Pancreas (tissue), 10 donors: ENCODE measurements at places on chromosomes 1 and 21.
A peak's percentile ranks its signal among the peaks of the same experiment; 100 is the strongest.

GRCh38 chr1:63575340-63575826 is 17.8 kb upstream of the PGM1 start:
- H3K4me3 ChIP-seq, result no peak overlapping the region
- DNase-seq, result no peak

DNA sequence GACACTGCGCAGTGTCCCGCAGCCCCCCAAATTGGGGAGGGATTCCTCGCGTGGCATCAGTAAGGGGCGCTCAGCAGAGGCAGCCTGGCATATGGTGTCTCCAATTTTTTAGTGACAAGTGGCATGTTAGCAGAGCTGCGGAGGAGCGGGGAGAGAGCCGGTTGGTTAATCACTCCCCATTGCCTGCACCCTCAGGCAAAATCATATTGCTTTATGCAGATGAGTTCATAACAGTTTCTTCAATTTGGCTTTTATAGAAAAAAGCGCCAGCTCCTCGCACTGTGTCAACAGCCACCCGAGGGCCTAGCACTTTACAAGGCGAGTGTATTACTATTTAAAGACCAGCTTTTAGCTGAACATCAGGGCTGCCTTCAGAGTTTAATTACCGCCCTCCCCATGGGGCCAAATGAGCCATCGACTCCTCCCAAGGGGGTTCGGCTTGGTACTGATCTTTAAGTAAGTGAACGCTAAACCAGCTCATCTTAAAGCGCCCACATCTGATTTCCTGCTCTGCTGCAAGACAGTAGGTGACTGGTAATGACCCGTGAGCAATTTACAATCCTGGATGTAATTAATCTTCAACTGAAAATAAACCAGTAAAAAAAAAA is 298.9 kb downstream of the DSCAM start:
- H3K4me3 ChIP-seq, result no peak overlapping the region
- H3K27ac ChIP-seq, result no peak overlapping the region
- no peaks in the 10 kb centered on the region for H3K36me3 ChIP-seq
- H3K27me3 ChIP-seq, result peaks cover 5% of the 10 kb centered on the region
- no peak for DNase-seq

GRCh38 chr1:216464489-216464888 is 41.2 kb upstream of the USH2A start:
- H3K4me1 ChIP-seq, result no peaks in the 10 kb centered on the region
- H3K36me3 ChIP-seq, result no peaks in the 10 kb centered on the region
- DNase-seq, result no peak
- H3K4me3 ChIP-seq, result no peak overlapping the region

- no peak overlapping the region for H3K4me3 ChIP-seq
- no peaks in the 10 kb centered on the region for H3K27me3 ChIP-seq
- no peaks in the 10 kb centered on the region for H3K4me1 ChIP-seq
- no peaks in the 10 kb centered on the region for H3K36me3 ChIP-seq
Measured at GRCh38 chr1:171828794-171829193, 12.5 kb upstream of the DNM3 start.

- H3K27ac ChIP-seq, result no peak overlapping the region
- no peaks in the 10 kb centered on the region for H3K36me3 ChIP-seq
- peaks cover 3% of the 10 kb centered on the region for H3K27me3 ChIP-seq
- H3K4me3 ChIP-seq, result no peak overlapping the region
Measured at GRCh38 chr1:32427264-32427963, 33.2 kb upstream of the BSDC1 start.

DNA sequence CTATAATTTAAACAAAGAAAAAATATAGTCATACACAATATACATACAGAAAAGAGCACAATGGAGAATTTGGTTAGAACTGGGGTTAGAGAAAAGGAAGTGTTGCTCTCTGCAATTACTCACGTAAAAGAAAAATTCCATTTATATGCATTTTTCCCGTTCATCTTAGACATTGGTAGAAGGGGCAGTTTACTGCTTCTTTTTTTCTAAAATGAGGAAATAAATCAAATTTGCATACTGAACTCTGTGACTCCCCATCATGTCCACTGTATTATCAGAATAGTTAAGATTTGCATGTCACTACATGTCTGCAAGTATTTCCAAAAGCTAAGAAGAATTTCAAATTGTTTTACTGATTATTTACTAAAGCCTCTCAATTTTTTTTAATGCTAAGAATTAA is 44.1 kb upstream of the C1orf105 start:
- H3K27ac ChIP-seq, result no peak overlapping the region
- no peaks in the 10 kb centered on the region for H3K36me3 ChIP-seq
- H3K27me3 ChIP-seq, result no peaks in the 10 kb centered on the region
- H3K4me3 ChIP-seq, result no peak overlapping the region

DNA sequence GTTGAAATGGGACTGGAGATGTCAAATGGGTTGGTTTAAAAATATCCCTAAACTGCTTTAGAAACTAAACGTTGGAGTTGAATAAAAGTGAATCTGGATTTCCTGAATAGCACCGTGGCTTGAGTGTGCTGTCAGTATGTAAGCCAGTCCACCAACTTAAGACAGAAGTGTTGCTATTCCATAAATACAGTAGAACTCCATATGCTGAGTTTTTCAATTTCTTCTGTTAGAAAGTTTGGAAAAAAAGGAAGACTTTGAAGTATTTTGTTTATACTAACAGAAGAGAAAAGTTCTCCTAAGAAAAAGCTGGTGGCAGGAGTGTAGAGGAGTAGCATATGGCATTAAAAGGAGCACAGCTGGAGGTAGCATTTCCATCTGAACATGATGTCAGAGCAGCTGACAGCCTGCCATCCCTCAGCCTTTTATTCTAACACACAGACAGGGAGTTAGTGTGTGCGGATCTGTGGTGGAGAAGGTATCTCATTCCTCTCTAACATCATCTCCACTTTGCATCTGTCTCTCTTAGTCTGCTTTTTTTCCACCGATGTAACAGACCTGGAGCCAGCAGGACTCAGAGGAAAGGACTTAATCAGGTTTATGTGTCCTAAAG is at the start of gene ZBTB18:
TSS of gene ZBTB18 (plus strand) at position 449 of the 610 bp plus-strand sequence. CDS start at position 598, 149 bp downstream.
- DNase-seq, result no peak
- H3K27me3 ChIP-seq, result no peaks in the 10 kb centered on the region
- H3K4me3 ChIP-seq, result peak within 1 kb of the TSS; percentile 76
- H3K27ac ChIP-seq, result peak within 1 kb of the TSS; percentile 79
- peaks cover 16% of the 10 kb centered on the region for H3K36me3 ChIP-seq

DNA sequence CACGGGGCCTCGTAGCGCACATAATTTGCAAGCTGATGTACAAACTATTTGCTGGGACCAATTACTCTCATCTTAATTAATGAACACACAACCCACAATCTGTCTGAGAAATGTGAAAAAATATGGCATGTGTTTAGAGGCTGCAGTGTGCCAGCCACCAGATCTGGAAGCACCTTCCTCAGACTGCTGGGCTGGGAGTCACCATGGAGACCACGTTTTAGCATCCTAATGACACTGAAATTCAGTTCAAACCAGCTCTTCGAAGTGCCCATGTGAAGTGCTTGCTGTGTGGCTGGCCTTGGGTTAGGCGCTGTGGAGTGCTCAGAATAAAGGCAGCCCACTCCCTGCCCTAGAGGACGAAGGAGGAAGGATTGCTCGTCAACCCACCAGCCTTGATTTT is 482.4 kb downstream of the OMA1 start:
- H3K4me3 ChIP-seq, result no peak overlapping the region
- H3K4me1 ChIP-seq, result no peaks in the 10 kb centered on the region
- DNase-seq, result no peak

DNA sequence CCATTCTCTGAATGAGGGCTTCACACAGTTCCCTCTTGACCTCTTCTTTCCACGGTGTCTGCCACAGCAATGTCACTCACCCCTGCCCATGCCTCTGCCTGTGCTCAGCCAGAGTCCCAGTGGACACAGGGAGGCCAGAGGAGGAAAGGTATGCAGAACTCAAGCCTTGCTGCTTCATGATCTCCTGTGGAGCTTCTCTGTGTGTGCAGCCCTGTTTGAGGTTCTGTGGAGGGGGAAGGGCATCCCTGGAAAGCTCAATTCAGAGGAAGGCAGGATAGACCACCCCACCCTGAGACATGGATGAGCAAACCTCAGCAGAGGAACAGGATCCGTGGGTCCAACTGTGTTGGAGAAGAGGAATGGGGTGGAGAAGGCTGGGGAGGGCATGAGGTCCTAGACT is 2.0 kb downstream of the HCN3 start:
- H3K4me1 ChIP-seq, result no peaks in the 10 kb centered on the region
- no peak for DNase-seq

DNA sequence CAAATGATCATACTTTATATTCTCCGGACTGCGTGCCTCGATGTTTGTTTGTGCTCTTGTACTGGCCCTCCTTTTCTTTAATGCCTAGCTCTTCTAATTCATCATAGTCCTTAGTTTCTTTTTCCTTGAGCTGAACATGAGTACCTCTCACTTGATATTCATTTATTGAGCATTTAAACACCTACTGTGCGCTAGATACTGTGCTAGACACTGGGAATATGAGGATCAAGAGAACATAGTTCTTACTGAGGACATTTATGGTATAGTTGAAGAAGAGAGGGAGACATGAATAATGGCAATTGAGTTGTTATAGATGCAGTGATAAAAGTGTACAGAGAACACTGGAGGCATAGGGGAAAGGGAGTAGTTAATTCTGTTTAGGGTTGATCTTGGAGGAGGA is 22.0 kb downstream of the SUCO start:
- H3K4me3 ChIP-seq, result no peak overlapping the region
- no peak overlapping the region for H3K27ac ChIP-seq
- no peak for DNase-seq
- H3K27me3 ChIP-seq, result no peaks in the 10 kb centered on the region

- H3K36me3 ChIP-seq, result no peaks in the 10 kb centered on the region
- no peak for DNase-seq
- H3K4me3 ChIP-seq, result no peak overlapping the region
- no peaks in the 10 kb centered on the region for H3K4me1 ChIP-seq
Measured at GRCh38 chr1:214385428-214385827, 104.5 kb downstream of the SMYD2 start.

DNA sequence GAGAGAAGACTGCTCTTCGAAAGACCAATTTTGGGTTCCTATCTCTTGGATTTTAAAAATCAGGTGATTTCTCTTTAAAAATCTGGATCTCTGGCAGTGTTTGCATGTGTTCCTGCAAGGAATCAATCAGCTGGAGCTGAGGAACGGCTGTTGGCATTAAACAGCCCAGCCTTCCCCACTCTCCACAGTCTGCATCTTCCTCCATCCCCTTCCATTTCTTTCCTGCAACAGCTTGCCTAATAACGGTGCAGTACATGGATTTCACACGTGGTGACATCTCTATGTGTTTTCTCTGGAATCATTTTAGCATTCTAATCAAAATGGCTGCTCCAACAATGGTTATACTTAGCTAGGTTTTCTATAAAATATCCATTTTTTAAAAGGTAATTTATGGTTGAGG is 20.0 kb downstream of the RIPPLY3 start:
- H3K27me3 ChIP-seq, result no peaks in the 10 kb centered on the region
- H3K4me3 ChIP-seq, result no peak overlapping the region
- no peak overlapping the region for H3K27ac ChIP-seq
- no peak for DNase-seq
- H3K36me3 ChIP-seq, result no peaks in the 10 kb centered on the region

DNA sequence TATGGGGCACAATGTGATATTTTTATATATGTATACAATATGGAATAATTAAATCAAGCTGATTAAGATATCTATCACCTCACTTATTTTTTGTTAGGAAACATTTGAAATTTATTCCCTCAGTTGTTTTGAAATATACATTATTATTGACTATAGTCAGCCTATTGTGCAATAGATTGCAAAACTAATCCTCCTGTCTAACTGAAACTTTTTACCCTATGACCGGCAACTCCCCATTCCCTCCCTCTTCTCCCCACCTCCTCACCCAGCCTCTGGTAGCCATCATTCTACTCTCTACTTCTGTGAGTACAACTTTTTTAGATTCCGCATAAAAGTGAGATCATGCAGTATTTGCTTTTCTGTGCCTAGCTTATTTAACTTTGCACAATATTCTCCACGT is 117.7 kb upstream of the SGIP1 start:
- H3K27me3 ChIP-seq, result no peaks in the 10 kb centered on the region
- DNase-seq, result no peak
- H3K27ac ChIP-seq, result no peak overlapping the region
- H3K4me1 ChIP-seq, result no peaks in the 10 kb centered on the region
- no peak overlapping the region for H3K4me3 ChIP-seq

- H3K27ac ChIP-seq, result no peak overlapping the region
- H3K4me3 ChIP-seq, result no peak overlapping the region
- H3K4me1 ChIP-seq, result peaks cover 4% of the 10 kb centered on the region
Measured at GRCh38 chr21:44295646-44296045, 4.2 kb upstream of the PFKL start.

- H3K4me3 ChIP-seq, result no peak overlapping the region
- no peaks in the 10 kb centered on the region for H3K4me1 ChIP-seq
- H3K27ac ChIP-seq, result no peak overlapping the region
- no peaks in the 10 kb centered on the region for H3K27me3 ChIP-seq
- H3K36me3 ChIP-seq, result no peaks in the 10 kb centered on the region
Measured at GRCh38 chr1:229254910-229255541, 15.9 kb upstream of the RAB4A start.

DNA sequence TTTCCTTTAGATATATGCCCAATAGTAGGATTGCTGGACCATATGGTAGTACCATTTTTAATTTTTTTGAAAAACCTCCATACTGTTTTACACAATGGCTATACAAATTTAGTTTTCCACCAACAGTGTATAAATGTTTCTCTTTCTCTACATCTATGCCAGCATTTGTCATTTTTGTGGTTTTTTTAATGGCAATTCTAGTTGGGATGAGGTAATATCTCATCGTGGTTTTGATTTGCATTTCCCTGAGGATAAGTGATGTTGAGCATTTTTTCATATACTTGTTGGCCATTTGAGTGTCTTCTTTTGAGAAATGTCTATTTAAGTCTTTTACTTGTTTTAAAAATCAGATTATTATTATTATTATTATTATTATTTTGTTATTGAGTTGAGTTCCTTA is 35.5 kb downstream of the PLA2G4A start:
- H3K36me3 ChIP-seq, result no peaks in the 10 kb centered on the region
- no peak overlapping the region for H3K27ac ChIP-seq
- H3K27me3 ChIP-seq, result no peaks in the 10 kb centered on the region
- no peaks in the 10 kb centered on the region for H3K4me1 ChIP-seq
- H3K4me3 ChIP-seq, result no peak overlapping the region

- no peaks in the 10 kb centered on the region for H3K36me3 ChIP-seq
- no peaks in the 10 kb centered on the region for H3K27me3 ChIP-seq
- H3K27ac ChIP-seq, result no peak overlapping the region
- H3K4me3 ChIP-seq, result no peak overlapping the region
Measured at GRCh38 chr1:209720826-209721225, 16.2 kb downstream of the HSD11B1 start.

DNA sequence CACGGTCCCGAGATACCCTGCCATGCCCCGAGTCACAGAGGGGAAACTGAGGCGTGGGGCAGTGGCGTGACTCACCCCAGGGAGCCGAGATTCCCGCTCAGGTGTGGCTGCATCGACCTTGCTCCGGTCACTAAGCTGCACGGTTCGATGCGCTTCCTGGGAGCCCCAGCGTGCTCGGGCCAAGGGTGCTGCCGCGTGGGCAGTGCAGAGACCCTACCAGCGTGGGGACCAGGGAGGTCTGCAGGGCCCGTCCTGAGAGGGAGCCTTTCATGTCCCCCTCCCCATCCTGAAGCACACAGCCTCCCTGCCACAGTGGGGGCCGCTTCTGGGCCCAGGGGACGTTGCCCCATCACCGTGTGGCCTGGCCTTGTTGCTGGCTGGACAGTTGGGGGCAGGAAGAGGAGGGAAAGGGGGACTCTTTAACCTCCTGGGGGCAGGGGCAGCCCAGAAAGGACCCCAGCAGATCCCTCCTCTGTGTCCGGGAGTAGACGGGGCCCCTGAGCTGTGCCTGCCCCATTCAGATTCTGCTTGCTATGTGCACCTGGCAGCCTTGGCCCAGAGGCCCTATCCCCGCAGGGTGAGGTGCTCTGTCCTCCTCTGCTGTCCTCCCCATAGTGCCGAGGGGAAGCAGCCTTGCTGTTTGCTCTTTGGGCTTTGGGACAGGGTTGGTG is 52.3 kb downstream of the COL18A1 start:
- no peak for DNase-seq
- no peak overlapping the region for H3K27ac ChIP-seq
- H3K36me3 ChIP-seq, result no peaks in the 10 kb centered on the region
- H3K4me1 ChIP-seq, result no peaks in the 10 kb centered on the region
- no peak overlapping the region for H3K4me3 ChIP-seq
